A549 treated with CpdA at 1 μM for 4 hours (cell line): ENCODE measurements at places on chromosomes 1 and 21. TPM values are rescaled to one million over a fixed set of nuclear protein-coding genes. Genes with fewer than 3 reads are reported as not detected.

LCE6A gene
- not detected in 5 replicates for total RNA-seq

CSF3R gene
- total RNA-seq, result not detected in 5 replicates

DYNLT5 gene
- not detected in 5 replicates for total RNA-seq

SUSD4 gene
- total RNA-seq, result 0.44 to 1.1 TPM (median 0.82 TPM) in 5 replicates

PTGS2 gene
- 8.7 to 13.5 TPM (median 12.9 TPM) in 5 replicates for total RNA-seq

CFHR1 gene
- total RNA-seq, result 0.16 to 0.40 TPM (median 0.22 TPM) in 4 of 5 replicates, not detected in the other

NCSTN gene
- 43.4 to 50.3 TPM (median 46.3 TPM) in 5 replicates for total RNA-seq

BEND5 gene
- total RNA-seq, result not detected in 5 replicates

RXRG gene
- not detected in 5 replicates for total RNA-seq

TMEM9 gene
- total RNA-seq, result 79.3 to 91.4 TPM (median 84.9 TPM) in 5 replicates

OR2T35 gene
- not detected in 5 replicates for total RNA-seq

UTS2 gene
- total RNA-seq, result not detected in 5 replicates

OR10Z1 gene
- total RNA-seq, result not detected in 5 replicates

KIF14 gene
- total RNA-seq, result 7.9 to 13.1 TPM (median 11.6 TPM) in 5 replicates

ATXN7L2 gene
- 1.7 to 2.8 TPM (median 2.6 TPM) in 5 replicates for total RNA-seq

WDTC1 gene
- 6.1 to 8.5 TPM (median 8.1 TPM) in 5 replicates for total RNA-seq

KRTAP7-1 gene
- total RNA-seq, result not detected in 5 replicates

RWDD3 gene
- total RNA-seq, result 9.0 to 11.2 TPM (median 10.6 TPM) in 5 replicates

SPATA46 gene
- not detected in 5 replicates for total RNA-seq

PRRC2C gene
- 62.6 to 92.9 TPM (median 75.5 TPM) in 5 replicates for total RNA-seq

CYP4B1 gene
- not detected in 5 replicates for total RNA-seq

SPATA17 gene
- 1.8 to 3.2 TPM (median 2.6 TPM) in 5 replicates for total RNA-seq

PCNT gene
- total RNA-seq, result 11.8 to 17.8 TPM (median 15.3 TPM) in 5 replicates

SPATC1L gene
- 0.07 TPM in 1 of 5 replicates, not detected in the others for total RNA-seq

TFF2 gene
- 0.10 TPM in 1 of 5 replicates, not detected in the others for total RNA-seq

LRRC53 gene
- total RNA-seq, result not detected in 5 replicates

ITPKB gene
- 2.3 to 3.0 TPM (median 2.8 TPM) in 5 replicates for total RNA-seq

ERICH3 gene
- total RNA-seq, result not detected in 5 replicates

PRSS38 gene
- not detected in 5 replicates for total RNA-seq

UMODL1 gene
- not detected in 5 replicates for total RNA-seq

SPATA45 gene
- total RNA-seq, result 0.17 TPM in 1 of 5 replicates, not detected in the others

DNASE2B gene
- not detected in 5 replicates for total RNA-seq

YOD1 gene
- total RNA-seq, result 5.0 to 7.0 TPM (median 5.6 TPM) in 5 replicates

TLCD4 gene
- 8.1 to 12.2 TPM (median 8.7 TPM) in 5 replicates for total RNA-seq

OR6Y1 gene
- not detected in 5 replicates for total RNA-seq

F5 gene
- total RNA-seq, result 0.05 to 0.24 TPM (median 0.08 TPM) in 5 replicates

COL8A2 gene
- total RNA-seq, result 0.06 to 0.15 TPM (median 0.09 TPM) in 5 replicates

SH3BP5L gene
- 23.5 to 29.8 TPM (median 25.4 TPM) in 5 replicates for total RNA-seq

VANGL1 gene
- total RNA-seq, result 16.3 to 21.8 TPM (median 20.2 TPM) in 5 replicates

ITGB2 gene
- 0.66 to 1.3 TPM (median 0.76 TPM) in 5 replicates for total RNA-seq

HSF2BP gene
- total RNA-seq, result 1.3 to 1.9 TPM (median 1.4 TPM) in 5 replicates

A3GALT2 gene
- not detected in 5 replicates for total RNA-seq

NDUFS2 gene
- total RNA-seq, result 79.3 to 107 TPM (median 81.5 TPM) in 5 replicates

FCRL1 gene
- not detected in 5 replicates for total RNA-seq

PRR9 gene
- total RNA-seq, result not detected in 5 replicates

SPRR1B gene
- not detected in 5 replicates for total RNA-seq

FAM151A gene
- not detected in 5 replicates for total RNA-seq
